CMK (cell line): ENCODE measurements at places on chromosomes 6 and 20.

- DNase-seq, result no peak
Measured at GRCh38 chr6:142820338-142821051, 124.5 kb downstream of the HIVEP2 start.

DNA sequence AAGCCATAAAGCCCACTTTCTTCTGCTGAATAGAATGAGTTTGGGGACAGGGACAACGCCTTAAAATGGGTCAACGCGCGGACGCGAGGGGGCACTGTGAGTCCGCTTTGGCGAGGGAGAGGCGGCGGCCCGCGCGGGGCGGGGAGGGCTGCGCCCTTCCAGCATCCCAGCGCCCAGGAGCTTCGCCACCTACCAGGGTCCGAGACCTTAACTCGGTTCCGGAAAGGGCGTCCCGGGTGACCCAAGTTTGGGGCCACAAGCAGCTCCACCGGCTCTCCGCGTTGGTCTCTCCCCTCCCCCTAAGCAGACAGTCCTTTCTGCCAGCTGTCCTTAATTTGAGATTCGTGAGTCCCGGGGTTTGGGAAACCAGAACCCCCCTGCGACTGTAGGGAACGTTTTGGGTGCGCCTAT is 1.8 kb upstream of the SAMD5 start:
- no peak for DNase-seq

- no peak for DNase-seq
Measured at GRCh38 chr6:12602342-12602741, 114.2 kb upstream of the PHACTR1 start.

DNA sequence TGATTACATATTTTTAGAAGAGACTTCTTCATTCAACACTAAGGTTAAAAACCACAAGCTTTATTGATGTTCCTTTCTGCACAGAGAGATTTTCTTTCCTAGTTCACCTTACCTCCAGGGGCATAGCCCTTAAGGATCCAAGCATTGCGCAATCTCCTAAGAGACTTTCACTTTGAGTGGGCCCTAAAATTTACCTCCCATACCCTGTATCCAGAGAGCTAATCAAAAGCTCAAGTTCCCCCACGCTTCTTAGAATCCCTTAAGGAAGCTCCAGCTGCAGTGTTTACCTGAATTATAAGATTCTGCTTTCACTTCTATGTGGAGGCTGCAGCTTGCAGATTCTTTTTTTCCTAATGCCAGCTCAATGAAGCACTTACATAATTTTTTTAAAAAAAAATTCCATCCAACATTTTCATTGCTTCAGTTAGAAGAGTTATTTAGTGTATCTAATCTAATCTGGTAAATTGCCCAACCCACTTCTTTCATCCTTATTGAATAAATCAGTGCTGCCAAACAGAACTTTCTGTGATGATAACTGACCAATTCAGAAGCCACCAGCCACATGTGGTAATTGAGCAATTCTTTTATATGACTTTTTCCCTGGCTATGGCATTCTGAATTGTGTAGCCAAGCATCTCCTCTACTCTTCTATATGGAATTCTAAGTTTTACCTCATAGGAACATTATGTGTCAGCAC is 24.6 kb upstream of the SPTLC3 start:
- DNase-seq, result no peak

DNA sequence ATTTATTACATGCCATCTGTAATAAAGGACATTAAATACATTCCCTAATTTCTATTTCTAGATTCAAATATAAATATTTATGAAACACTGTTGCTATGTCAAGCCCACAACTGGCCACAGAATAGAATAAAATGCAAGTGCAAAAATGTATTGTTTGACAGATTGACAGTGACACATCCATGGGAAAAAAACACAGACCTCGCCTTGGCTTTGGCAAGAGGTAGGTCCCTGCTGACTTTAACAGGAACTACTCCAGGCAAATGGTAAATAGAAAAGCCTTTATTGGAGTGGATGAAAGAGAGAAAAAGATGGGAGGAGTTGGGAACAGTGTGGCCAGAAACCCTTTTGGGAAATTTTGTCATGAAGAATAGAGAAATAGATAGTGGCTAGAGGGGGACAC is 622.9 kb downstream of the UTRN start:
- DNase-seq, result no peak

- DNase-seq, result no peak
Measured at GRCh38 chr6:138797806-138798446, 2.0 kb downstream of the ECT2L start.

GRCh38 chr20:33162753-33163152 is 5.2 kb upstream of the BPIFA2 start:
- DNase-seq, result no peak

DNA sequence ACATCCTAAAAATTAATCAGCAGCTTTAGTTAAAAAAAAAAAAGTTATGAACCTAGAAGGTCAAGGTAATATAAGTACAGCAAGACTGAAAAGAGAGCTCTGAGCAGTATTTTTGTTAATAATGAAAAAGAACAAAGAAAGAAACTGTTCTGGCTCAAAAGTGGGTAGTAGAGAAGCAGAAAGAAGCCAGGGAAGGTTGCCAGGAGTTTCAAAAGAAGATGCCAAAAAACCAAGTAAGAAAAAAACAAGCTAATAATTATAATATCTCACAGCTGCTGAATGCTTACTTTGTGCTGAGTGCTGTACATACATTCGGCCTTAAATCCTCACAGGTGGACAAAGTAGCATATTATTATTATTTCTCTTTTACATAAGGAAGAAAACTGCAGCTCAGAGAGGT is 31.9 kb downstream of the NRSN1 start:
- DNase-seq, result no peak

DNA sequence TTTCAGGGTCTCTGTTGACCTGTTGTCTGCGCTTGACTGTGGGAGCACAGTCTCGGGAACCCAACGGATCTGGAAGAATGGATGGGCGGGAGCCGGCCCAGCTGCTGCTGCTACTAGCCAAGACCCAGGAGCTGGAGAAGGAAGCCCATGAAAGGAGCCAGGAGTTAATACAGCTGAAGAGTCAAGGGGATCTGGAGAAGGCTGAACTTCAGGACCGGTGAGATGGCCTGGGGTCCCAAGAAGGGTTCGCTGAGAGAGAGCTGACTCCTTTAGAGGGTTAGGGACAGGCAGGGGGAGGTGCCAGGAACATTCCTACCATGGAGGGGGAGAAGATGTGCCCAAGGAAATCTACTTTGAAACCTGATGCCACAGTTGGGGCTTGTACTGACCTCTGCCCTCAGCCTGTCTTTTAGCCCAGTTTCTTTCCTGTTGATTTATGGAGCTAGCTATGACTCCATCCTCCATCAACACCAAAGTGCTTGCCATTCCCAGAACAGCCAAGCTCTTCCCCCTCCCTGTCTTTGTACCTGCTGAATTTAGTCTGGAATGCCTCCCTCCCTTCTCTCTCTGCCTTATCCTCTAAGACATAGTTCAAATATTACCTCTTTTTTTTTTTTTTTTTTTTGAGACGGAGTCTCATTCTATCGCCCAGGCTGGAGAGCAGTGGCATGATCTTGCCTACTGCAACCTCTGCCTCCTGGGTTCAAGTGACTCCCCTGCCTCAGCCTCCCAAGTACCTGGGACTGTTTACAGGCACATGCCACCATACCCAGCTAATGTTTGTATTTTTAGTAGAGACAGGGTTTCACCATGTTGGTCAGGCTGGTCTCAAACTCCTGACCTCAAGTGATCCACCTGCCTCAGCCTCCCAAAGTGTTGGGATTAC is 12.2 kb downstream of the CEP250 start:
- no peak for DNase-seq

GRCh38 chr6:16979677-16980370 is 122.0 kb upstream of the STMND1 start:
- DNase-seq, result no peak

DNA sequence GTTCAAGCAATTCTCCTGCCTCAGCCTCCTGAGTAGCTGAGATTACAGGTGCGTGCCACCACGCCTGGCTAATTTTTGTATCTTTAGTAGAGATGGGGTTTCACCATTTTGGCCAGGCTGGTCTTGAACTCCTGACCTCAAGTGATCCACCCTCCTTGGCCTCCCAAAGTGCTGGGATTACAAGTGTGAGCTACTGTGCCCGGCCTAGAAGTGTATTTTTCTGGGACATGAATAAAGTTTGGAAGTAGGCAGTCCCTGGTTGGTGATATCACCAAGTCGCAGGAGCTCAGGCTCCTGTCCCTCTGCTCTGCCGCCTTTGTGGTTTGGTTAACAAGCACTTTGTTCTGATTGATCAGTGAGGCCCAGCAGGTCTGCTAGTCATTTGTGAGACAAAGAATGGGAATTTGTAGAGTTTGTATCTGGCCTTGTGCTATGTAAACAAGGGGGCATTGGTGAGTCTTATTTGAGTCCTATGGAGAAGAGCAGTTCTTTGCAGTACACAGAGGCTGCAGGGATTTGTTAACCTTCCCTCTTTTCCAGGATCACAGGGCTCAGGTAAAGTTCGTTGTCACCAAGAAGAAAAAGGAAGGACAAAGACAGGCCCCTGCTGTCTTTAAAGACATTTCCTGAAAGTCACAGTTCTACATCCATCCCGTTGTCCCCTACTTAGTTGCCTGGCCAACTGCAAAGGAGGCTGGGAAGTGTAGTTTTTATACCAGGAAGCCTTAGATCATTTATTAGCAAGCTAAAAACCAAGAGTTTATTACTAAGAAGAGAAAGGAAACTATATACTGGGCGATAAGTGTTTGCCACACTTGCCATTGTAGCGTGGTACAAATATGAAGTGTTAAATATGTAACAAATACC is 13.1 kb downstream of the MTHFD1L start:
- DNase-seq, result no peak

GRCh38 chr6:5569491-5569890 is 308.2 kb downstream of the FARS2 start:
- DNase-seq, result no peak

DNA sequence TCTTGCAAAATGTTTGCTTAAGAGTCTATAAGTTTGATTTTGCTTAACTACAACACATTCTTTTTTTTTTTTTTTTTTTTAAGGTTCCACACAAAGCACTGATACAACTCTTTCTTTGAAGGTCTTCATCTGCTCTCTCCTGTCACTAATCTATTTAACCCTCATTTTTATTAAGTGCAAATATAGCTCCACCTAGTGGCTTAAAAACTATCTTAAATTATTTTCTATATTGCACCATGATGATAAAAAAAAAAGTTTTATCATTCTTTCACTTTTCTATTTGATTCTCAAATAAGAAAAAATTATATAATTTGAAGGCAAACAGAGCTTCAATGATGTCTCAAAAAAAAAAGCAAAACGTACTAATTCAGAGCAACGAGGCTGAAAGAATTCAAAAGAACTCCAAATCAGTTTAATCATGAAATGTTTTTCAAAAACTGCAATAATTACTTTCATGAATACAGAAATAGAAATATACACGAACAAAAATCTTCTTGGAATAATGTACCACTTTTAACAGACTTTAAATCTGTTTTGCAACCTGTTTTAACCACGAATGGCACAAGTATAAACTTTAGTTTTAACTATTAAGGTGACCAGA is 12.8 kb downstream of the ESF1 start:
- DNase-seq, result no peak
